ENCODE measurements at places on chromosomes 6 and 20.

DNA sequence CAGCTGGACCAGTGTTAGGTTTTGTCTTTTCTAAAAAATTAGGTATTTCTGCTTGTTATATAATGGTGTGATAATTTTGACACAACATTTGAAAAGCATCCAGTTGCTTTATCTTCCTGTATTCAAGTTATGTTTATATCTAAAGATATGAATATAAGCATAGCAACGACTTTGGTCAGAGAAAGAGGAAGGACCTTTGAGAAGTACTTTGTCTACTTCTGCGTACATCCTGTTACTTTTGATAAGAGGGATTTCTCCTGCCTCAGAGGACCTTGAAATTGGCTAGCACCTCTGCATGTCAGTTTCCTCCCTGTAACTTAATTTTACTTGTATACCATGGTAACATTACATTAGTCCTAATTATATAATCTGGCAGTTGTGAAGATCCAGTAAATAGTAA is 24.8 kb downstream of the PHF20 start:
- DNase-seq: no peak

DNA sequence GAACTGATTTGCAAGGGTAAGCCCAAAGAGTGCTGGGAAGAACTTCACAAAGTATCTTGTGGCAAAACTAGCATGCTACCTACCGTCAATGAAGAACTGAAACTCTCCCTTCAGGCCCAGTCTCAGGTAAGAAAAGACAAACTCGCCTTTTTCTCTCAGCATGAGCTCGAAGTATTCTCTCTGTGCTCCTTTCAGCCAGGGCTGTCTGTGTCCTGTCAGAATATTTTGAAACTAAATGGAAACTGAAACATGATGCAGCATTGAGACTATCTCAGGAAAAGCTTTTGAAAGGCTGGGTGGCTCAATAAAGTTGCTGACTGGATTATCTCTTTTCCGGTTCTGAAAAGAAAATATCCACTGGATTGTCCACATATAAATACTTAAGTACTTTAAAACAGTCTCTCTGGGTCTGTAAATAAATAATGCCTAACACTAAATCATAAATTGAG is 696 bp downstream of the CALHM5 start:
- no peak for DNase-seq

GRCh38 chr6:85015396-85015990 is 251.1 kb upstream of the TBX18 start:
- no peak for DNase-seq

DNA sequence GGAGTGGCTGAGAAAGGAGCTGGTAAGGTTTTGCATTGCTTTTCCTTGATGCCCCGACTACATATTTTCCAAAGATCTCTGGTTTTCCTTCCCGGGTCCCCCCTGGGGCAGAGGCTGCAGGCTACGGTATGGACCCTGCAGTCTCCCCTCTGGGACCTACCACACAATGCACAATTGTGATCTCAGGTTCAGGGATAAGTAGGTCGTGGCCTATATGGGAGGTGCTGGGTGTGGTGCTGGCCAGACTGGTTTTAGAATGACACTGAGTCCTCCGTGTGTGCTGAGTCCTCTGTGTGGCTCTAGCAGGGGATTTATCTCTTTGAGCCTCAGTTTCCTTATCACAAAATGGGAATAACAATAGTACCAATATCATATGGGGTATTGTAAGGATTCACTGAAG is 376 bp downstream of the C20orf202 start:
- no peak for DNase-seq

GRCh38 chr20:15613530-15613929 is 959.7 kb downstream of the KIF16B start:
- no peak for DNase-seq

DNA sequence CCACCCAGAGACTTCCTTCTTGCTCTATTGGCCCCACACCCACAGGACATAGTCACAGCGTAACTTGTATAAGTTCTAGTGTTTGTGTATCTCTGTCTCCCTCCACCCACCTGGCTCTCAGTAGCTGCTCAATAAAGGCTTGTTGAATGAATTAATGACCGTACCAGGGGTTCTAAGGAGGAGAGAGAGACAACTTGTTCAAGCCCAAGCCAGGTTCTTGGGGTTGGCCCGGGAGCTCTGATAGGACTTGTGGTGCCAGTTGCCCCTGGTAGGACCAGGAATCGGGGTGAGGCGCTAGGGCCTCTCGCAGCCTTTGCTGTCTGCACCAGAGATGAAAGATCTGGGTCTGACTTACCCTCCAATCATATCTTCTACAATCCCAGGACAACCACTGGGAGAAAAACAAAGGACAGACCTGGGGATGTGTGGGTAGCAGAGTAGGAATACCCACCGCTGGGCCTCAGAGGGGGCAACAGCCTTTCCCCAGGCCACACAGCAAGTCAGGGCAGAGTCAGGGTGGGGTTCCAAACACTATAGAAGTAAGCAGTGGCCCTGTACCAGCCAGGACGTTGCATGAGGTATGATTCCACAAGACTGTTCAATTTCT is 5.3 kb upstream of the TGM2 start:
- DNase-seq: no peak

- DNase-seq: no peak
Measured at GRCh38 chr6:107864226-107865127, 40.4 kb upstream of the SCML4 start.

DNA sequence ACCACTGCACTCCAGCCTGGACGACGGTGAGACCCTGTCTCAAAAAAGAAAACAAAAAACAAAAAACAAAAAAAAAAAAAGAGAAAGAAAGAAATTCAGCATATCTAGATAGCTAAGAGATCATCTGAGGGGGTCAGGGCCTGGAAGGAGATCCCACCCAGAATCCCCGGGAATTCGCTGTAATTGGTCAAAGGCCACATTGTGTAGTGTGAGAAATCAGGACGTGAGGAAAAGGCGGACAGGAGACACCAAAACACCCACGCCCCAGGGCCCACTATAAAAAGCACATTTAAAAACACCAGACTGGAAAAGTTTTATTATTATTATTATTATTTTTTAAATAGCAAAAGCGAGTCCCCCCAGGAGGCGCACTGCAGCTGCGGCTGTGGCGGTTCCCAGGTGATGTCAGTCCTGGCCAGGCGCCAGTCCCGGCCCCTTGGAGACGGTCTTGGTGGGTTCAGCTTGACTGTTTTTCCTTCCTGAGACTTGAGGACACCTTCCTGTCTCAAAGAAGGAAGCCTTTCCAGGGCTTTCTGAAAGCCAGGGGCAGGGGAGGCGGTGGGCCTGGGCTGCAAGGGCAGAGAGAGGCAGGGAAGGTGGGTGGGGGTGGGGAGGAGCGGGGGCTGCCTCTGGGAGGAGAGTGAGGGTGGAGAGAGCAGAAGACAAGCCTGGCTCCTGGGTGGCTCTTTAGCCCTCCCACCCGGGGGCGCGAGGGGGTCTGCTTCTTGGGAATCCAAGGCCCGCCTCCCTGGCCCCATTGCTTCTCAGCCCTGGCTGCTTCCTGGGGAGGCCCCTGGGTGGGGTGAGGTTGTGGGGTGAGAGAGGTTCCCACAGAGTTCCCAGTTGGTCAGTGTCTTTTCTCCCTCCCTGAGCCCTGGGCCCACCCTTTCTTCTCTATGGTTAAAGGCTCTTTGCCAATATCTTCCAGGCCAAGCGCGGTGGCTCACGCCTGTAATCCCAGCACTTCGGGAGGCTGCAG is 14.5 kb downstream of the TCF15 start:
- no peak for DNase-seq

- no peak for DNase-seq
Measured at GRCh38 chr6:115667478-115668026, 393.1 kb downstream of the FRK start.

- no peak for DNase-seq
Measured at GRCh38 chr20:48298851-48299484, 513.7 kb upstream of the SULF2 start.

- DNase-seq: peak; percentile 61
Measured at GRCh38 chr20:64161356-64162238, 2.7 kb upstream of the MYT1 start.

DNA sequence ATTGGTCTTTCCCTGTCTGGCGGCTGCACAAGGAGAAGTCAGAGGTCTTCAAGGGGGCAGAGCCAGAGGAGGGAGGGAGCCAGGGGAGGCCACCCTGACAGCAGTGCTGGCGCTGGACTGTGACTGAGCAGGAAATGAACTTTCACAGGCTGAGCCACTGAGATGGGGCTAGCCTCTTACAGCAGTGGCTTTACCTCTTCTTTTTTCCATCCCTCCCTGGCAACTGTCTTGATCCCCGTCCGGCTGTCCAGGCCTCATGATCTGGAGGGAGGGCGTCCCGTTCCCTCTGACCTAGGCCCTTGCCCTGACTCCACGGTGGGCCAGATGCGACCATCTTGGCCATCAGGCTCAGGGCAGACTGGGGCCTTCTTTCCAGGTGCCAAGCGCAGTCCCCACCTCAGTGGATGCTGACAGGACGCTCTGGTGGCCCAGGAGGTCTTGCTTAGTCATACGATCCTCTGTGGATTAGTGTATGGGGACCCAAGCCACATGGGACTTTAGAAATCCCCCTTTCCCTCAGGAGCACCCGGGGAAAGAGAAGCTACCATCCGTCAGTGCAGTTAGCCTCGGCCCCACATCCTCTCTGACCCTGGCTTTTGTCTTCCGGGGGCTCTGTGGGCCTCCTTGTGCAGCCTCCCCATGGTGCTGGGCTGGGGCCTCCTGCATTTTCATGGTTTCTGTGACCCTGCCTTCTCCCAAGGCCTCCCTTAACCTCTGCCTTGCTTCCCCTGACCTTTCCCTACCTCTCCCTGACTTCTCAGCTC is 57.4 kb upstream of the CCDC167 start:
- DNase-seq: no peak

GRCh38 chr6:79469376-79470246 is 67.6 kb downstream of the LCA5 start:
- no peak for DNase-seq

DNA sequence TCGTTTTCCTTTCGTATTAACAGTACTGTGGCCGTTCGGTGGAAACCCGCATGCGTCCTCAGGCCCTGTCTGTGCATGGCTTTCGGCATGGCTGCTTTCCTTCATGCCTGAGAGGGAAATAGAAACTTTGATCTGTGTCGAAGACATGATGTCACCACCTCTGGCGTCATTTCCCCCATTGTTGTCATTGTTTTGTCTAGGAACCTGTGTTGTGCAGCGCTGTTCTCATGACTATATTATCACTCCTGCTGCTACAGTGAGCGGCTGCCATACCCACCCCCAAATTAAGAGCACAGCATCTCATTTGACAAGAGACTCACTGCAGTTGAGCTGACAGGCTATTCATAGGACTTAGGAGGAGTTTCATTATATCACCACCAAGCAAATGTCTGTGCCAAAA is 172.3 kb downstream of the TMEM242 start:
- no peak for DNase-seq

DNA sequence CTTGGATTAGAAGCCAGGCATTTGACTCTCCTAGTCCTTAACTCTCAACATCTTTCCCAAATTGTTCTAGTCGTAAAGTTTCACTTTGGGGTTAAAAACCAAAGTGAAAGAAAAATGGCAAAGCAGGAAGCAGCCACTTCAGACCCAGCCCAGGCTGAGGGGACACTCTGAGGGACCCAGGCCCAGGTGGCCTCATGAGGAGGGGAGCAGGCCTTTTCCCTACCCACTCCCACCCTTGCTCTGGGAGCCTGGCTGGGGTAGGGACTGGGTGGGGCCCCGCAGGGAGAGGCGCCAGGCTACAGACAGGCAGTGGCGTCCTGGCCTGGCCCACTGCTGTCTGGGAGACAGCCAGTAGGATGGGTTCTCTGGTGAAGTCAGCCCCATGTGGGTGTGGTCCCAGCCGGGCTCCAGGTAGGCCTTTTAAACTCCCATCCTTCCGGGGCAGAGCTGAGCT is 68.7 kb upstream of the MYL9 start:
- DNase-seq: no peak

GRCh38 chr6:38393986-38394385 is 245.7 kb downstream of the BTBD9 start:
- no peak for DNase-seq

DNA sequence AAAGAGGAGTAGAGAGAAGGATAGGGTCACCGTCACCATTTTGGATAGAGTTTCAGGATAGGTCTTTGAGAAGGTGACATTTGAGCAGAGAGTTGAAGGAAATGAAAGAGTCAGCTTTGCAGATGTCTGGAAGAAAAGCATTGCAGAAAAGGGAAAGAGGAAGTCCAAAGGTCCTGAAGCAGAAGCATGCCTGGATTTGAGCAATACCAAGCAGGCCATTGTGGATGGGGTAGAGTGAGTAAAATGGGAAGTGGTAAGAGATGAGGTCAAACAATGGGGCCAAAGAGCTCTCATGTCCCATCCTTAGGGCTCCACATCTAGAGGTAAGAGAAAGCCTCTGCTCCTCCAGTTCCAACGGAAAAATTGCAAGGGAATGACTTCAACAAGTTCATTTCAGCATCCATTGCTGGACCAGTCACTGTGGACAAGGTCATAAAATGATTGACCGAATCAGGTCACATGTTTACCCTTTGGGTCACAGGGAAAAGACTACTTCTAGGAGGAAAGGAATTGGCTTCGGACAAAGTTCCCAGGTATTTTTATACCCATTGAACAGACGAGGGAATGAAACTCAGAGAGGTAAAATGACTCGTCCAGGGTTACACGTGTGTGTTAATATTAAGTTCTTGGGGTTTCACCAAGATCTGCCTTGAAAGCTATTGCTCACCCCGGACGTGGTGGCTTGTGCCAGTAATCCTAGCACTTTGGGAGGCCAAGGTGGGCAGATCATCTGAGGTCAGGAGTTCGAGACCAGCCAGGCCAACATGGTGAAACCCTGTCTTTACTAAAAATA is 6.6 kb upstream of the SAMHD1 start:
- no peak for DNase-seq

Measured in GM12891 (cell line).